Activated CD4-positive, alpha-beta T cell treated with anti-CD3 and anti-CD28 coated beads, Interleukin-10, Interleukin-2, amounts not matched to agents 100 ng/mL and 50 ng/mL, durations not matched to agents 16 hours and 8 hours (primary cell): ENCODE measurements at places on chromosomes 4 and X.

DNA sequence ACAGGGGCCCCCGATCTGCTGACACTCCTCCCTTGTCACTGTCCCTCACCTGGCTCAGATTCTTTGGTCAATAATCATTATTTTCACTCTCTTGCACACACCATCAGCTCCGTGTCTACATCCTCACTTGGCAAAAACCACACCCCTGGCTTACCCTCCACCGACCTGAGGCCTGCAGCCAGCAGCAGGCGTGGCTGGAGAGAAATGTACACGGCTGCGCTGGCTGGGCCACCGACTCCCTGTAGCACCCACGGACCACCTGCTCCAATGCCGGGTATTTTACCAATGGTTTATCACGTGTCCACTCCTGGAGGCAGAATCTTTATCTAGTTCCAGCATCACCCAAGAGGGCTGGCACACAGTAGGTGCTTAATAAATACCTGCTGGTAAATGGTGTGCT, 98.4 kb downstream of the WFS1 start:
- no peak for DNase-seq

DNA sequence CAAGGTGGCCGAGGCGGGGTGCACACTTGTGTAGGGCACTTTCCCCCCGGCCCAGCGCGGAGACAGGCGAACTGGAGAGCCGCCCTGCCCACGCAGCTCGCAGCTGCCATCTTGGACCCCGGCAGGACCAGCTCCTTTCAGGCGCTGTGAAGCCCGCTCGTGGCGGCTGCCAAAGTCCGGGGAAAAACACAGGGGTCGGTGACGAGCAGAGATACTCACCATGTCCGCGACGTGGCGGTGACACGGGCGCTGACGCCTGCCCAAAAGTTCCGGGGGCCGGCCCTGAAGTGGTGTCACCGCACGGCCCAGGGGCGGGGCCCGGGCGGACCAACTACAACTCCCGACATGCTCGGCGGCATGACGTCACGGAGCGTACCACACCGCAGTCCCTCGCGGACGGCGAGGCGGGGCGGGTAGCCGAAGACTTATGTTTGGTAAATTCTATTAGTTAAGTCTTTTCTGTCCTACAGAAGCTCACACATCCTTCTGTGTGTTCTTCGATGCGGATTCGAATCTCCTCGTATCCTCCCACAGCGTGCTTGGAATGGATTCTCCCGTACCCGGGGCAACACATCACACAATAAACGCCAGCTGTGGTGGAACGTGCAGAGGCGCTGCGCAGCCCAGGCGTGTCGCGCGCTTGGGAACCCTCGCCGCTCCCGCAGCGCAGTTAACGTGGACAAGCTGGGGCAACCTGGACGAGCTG, at the start of gene UFSP2:
UFSP2 (minus strand) TSS at position 318 of the 706 bp plus-strand sequence; CDS start at position 222, 96 bp downstream.
- peak; percentile 88 for DNase-seq

- DNase-seq: no peak
Observed at GRCh38 chr4:13988353-13989305, 361.1 kb upstream of the BOD1L1 start.

GRCh38 chr4:41303372-41304118, 46.8 kb downstream of the UCHL1 start:
- no peak for DNase-seq

DNA sequence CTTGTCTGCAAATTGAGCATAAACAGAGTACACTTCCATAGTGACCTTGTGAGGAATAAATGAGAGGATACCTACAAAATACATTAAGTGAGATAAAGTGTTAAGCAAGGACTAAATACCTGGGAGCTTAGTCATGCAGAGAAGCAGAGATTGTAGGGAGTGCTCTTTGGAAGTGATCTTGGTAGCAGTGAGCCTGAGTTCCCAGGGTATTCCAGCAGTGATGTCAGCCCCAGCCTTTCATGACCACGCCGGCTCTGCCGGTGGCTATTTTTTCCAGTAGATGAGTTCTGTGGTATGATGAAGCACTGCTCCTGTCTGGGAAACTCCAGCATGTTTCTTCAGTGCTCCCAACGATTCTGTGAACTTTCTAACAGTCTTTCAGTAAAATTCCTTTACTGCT, 391.5 kb upstream of the IGFBP7 start:
- DNase-seq: no peak

- DNase-seq: no peak
Observed at GRCh38 chr4:10534820-10535219, 77.6 kb upstream of the ZNF518B start.

- DNase-seq: no peak
Observed at GRCh38 chrX:10125248-10125615, 31.5 kb upstream of the CLCN4 start.

DNA sequence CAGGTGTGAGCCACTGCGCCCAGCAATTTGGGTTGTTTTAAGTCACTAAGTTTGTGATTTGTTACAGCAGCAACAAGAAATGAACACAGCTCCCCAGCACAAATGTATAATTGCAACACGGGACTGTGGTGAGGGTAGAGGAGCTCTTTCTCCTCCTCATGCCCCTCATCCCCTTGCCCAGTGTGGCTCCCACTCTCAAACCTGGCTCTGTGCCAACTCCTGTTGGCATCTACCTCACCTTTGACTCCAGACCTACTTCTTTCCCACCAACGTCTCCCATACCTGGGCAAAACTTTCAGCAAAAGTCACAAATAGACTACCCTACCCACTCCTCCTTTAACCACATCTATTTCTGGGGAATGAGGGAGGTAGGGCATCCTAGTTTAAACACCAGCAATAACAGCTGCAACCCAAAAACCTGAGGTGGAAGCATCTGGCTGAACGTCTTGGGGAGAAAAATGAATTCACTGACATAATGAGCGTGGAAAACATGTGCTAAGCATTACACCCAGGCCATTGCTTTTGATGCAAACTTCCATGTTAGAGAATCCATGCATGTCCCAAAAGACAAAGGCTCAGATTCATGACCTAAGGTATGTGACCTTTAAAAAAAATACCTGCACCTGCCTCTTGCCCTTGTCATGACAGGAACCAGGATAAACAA, 19.2 kb downstream of the LNX1 start:
- no peak for DNase-seq
